ENCODE measurements at places on chromosomes 1 and 21.

- no peak for DNase-seq
Observed at GRCh38 chr1:54163573-54163972, 10.8 kb upstream of the CDCP2 start.

GRCh38 chr1:213982672-213983492 lies 4.9 kb upstream of the PROX1 start:
- no peak for DNase-seq

DNA sequence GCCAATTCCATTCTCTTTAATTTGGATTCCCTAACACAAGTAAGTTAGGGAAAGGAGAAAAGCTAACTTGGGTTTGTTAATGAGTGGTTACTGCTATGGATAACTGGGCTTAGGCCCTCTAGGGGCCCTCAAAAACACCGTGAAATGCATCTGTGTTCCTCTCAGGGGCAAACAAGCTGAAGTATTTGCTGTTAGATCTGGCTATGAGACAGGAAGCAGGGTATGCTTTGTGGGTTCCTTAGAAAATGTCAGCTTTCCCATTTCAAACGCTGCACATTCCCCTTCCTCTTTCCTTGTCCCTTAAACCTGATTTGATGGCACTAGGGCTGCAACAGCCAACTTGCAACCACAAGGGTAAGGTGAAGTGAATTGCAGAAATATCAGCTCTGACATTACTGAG lies 5.7 kb upstream of the CAP1 start:
- no peak for DNase-seq

GRCh38 chr1:205232945-205233397 lies 5.2 kb downstream of the TMCC2 start:
- no peak for DNase-seq

GRCh38 chr21:19010996-19011395 lies 607.4 kb upstream of the TMPRSS15 start:
- DNase-seq = no peak

DNA sequence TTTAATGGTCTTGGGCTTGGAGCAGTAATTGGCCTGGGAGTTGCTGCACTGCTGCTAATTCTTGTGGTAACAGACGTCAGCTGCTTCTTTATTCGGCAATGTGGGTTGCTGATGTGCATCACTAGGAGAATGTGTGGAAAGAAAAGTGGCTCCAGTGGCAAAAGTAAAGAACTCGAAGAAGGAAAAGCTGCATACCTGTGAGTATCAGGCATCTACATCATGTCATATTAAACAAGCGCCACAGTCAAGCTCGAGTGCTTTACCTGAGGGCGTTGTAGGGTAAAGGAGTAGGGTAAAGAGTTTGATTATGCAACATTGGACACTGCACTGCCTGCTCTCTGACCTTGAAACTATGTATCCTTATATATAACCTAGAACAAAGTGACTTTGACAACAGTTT lies 510.6 kb downstream of the NCAM2 start:
- no peak for DNase-seq

DNA sequence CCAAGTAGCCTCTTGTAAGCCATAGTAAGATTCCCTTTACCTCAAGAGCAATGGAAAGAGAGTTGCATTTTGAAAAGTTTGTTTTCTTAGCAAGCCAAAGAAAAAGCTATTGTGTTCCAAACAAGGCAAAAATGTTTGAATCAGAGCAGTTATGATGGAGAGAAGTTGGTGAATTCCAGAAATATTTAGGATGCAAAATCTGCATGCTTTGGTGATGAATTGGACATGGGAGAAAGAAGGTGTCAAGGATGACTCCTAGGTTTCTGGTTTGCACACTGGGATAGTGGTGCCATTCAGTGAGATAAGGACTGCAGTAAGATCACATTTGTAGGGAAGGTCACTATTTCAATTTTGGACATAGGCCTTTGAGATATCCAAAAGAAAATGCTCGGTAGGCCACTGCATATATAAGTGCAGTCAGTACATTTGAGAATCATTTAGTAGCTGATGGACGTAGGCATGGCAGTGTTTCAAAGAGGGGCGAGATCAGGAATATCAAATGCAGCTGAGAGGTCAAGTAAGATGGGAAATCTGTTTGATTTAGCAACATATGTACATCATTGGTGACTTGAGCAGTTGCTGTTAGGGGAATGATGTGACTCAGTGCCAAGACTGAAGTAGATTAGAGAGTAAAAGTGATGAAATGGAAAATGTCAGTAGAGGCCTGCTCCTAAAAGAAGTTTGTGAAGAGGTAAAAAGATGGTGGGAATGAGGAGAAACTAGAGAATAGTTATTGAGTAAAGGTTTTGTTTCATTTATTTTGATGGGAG lies 33.9 kb upstream of the GPR25 start:
- peak; percentile 74 for DNase-seq

DNA sequence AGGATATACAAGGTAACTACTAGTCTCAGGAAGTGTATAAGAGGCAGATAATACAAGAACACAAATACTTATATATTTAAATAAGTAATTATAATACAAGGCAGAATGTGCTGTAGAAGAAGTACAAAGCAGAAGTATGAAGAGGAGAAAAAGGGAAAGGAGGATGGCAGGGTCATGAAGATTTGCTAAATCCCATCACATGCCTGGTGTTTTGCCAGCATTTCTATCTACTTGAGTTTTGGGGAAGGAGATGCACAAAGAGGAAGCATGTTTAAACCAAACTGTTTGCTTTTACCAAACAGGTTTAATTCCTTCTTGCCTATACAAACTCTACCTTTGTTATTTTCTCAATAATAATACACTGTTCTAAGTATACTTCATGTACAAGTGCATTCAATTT lies 60.9 kb upstream of the PODN start:
- no peak for DNase-seq

GRCh38 chr1:20893931-20894330 lies 106.8 kb upstream of the HP1BP3 start:
- no peak for DNase-seq

DNA sequence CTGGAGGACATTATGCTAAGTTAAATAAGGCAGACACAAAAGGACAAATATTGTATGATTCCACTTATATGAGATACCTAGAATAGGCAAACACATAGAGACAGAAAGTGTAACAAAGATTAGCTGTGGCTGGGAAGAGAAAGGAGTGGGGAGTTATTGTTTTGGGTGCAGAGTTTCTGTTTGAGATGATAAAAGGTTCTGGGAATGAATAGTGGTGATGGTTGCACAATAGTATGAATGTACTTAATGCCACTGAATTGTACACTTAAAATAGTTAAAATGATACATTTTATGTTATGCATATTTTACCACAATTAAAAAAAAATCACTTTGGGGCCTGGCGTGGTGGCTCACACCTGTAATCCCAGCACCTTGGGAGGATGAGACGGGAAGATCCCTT lies 21.2 kb upstream of the ERO1B start:
- no peak for DNase-seq

- no peak for DNase-seq
Observed at GRCh38 chr1:114597949-114598348, 16.5 kb upstream of the BCAS2 start.

DNA sequence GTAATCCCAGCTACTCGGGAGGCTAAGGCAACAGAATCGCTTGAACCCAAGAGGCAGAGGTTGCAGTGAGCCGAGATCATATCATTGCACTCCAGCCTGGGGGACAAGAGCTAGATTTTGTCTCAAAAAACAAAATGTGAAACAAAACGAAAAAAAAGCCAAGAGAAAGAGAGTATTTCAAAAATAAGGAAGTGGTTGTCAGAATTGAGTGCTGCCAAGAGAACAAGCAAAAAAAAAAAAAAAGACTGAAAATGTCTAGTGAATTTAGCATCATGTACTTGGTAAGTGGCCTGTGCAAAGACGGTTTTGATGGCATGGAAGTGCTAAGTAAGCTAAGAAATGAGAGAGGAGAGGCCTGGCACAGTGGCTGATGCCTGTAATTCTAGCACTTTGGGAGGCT lies 14.3 kb downstream of the KPNA6 start:
- DNase-seq = no peak

GRCh38 chr1:228059634-228060457 lies 22.7 kb upstream of the ARF1 start:
- no peak for DNase-seq

DNA sequence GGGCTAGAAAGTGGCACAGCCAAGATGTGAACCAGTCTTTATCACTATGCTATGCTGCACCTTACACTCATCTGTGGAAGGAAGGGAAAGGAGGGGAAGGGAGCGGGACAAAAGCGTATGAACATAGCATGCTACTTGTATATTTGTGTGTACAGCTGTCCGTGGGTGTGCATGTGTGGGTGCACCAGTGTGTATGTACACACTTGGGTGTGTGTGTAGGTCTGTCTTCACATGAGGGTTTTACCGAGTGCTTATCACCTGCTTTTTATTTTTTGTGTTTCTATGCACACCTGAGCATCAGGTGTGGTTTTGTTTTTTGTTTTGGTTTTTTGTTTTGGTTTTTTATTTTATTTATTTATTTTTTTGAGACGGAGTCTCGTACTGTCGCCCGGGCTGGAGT lies 255.7 kb downstream of the RRAGC start:
- no peak for DNase-seq

- no peak for DNase-seq
Observed at GRCh38 chr1:229015806-229016205, 255.1 kb upstream of the RAB4A start.

- no peak for DNase-seq
Observed at GRCh38 chr1:20666146-20666545, 5.0 kb upstream of the DDOST start.

DNA sequence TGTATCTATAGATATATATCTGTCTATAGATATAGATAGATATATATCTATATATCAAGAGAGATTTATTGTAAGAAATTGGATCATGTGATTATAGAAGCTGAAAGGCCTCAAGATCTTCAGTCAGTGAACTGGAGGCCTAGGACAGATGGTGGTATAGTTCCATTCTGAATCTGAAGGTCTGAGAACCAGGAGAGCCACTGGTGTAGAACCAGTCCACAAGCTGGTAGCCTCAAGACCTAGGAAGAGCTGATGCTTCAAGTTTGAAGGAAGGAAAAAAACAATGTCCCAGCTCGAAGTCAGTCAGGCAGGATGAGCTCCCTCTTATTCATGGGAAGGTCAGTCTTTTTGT lies 213.2 kb upstream of the JUN start:
- DNase-seq = no peak

DNA sequence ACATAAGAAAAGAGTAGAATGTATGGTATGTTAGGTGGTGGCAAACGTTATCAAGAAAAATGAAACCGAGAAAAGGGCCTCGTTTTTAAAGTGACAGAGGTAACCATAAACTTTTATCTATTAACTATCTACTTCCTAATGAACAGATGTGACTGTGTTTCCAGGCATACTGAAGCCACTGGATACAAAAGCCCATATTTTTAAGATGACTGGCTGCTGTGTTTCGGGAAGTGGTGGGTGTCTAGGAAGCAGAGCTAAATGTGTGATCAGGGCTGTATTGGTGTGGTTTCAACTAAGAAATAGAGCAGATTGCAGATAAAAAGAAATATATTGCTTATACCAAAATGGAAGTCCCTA lies 71.8 kb downstream of the CHRM3 start:
- DNase-seq = no peak

DNA sequence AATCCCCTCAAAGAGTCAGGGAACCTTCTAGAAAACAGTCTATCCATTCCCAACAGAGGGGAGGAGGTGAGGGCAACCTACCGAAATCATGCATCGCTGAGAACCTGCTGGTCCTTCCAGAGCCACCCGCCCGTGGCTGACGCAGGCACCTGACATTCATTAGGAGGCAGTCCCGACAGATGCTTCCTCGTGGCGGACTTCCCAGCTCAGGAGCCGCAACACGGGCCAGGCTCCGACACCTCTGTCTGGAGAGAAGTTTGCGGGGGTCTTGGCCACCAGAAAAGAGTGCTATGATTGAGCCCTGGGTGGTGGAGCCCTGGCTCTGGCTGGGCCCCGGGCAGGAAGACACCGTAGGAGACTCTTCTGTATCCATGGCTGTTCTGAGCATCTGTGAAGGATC lies 86.4 kb upstream of the ARHGEF16 start:
- no peak for DNase-seq

DNA sequence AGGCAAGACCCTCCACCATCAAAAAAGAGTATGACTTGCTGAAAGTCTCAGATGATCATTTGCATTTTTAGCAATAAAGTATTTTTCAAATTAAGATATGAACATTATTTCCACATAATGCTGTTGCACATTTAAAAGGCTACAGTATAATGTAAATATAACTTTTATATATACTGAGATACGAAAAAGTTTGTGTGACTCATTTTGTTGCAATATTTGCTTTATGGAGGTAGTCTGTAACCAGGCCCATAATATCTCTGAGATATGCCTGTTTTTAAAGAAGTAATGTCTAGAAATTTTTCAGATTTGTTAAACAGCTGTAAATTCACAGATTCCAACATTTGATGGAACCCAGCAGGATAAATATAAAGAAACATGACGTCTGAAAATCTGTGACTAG lies 86.7 kb downstream of the MAN1A2 start:
- no peak for DNase-seq
